Stimulated activated CD4-positive, alpha-beta T cell treated with anti-CD3 and anti-CD28 coated beads, Interleukin-15, amount 100 ng/mL, for 24 hours (primary cell): ENCODE measurements at places on chromosomes 16 and 17.

GRCh38 chr17:82222816-82223215, 6.0 kb upstream of the SLC16A3 start:
- no peak for DNase-seq

DNA sequence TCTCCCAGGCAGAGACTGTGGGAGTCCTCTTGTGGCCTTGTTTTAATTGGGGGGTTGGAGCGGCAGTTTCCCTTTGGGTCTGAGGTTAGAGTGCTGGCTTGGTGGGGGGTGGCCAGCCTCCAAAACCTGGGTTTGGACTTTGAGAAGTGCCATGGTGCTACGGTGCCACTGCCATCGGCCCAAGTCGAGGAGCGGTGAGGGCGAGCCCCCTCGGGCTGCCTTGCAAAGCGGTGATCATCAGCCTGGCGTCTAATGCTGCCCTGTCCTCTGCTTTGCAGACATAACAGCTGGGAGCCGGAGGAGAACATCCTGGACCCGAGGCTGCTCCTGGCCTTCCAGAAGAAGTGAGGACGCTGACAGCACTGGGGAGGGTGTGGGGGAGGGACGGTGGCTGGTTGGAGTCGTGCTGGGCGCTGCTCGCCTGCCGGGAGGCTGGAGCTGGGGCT, 1.2 kb downstream of the CBX2 start:
- DNase-seq, result no peak

GRCh38 chr17:78272914-78273258, 41.5 kb downstream of the TMEM235 start:
- DNase-seq, result no peak

DNA sequence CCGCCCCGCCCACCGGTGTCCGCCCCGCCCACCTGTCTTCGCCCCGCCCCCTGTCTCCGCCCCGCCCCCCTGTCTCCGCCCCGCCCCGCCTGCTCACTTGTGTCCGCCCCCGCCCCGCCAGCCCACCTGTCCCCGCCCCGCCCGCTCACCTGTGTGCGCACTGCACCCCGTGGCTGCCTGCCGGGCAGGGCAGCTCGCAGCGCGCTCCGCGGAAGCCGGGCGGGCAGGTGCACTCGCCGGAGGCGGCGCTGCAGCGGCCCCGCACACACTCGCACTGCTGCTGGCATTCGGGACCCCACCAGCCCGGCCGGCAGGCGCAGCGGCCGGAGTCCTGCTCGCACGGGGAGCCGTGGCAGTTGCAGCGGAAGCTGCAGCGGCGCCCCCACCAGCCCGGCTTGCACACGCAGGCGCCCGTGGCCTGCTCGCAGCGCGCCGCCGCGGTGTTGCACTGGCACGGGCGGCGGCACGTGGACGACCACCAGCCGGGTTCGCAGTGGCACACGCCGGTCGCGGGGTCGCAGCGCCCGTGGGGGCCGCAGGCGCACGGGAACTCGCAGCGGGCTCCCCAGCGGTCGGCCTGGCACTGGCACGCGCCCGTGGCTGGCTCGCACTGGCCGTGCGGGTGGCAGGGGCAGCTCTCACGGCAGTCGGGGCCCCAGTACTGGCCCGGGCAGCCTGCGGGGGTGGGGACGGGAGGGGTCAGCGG, 2.1 kb downstream of the SCARF1 start:
- peak; percentile 55 for DNase-seq

DNA sequence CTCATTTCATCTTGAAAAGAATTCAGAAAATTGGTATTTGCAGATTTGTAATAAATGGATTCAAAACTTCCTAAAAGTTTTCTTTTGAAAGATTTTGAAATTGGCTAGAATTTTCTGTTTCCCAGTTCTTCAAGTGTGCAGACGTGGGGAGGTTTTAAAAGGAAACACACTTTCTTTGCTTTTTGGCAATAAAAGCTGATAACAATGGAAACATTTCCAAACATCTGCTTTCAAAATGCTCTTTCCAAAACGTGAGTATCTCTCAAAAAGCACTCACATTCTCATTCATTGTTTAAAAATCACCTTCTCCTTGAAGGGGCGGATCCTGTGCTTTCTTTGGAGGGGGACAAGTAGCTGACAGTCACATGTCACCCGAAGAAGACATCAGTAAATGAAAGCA, 8.6 kb upstream of the GSG1L start:
- DNase-seq, result no peak

DNA sequence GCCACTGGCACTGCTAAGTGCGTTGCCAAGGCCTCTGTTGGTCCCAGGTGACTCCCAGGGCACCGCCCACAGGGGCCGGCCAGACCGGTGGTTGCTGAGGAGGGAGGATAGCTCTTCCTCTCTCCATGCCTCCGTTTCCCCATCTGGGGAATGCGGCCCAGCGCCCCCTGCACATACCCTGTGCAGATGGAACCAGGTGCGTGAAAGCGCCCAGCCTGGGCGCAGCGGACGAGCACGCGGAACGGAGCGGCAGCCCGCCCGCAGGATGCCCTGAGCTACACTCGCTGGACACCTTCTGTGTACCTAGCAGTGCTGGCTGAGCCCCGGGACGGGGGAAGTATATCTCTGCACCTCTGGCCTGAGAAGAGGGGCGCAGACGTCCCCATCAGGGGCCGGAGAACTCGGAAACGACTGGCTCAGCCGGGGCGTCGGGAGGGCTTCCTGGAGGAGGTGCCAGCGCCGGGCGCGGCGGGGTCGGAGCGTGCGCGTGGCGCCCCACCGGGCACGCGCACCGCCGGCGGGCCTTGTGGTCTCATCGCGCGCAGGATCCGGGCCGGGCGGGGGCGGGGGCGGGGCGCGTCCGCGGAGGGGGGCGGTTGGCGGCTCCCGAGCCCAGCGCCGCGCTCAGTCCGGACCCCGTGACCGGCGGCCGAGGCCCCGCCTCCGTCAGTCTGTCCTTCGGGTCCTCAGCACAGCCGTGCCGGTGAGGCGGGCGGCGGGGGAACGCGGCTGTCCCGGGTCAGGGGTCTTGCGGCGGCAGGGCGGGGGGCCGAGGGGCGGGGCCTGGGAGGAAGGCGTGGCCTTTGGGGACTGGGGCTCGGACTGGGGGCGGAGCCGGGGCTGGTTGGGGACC, at the start of the genes CCDC78 and HAGHL:
TSS of gene CCDC78 (minus strand) at position 6 of the 853 bp plus-strand sequence. CDS start 76 bp downstream, outside the sequence.
TSS of gene HAGHL (plus strand) at position 669 of the 853 bp plus-strand sequence. CDS start 404 bp downstream, outside the sequence.
- DNase-seq, result peak; percentile 79

DNA sequence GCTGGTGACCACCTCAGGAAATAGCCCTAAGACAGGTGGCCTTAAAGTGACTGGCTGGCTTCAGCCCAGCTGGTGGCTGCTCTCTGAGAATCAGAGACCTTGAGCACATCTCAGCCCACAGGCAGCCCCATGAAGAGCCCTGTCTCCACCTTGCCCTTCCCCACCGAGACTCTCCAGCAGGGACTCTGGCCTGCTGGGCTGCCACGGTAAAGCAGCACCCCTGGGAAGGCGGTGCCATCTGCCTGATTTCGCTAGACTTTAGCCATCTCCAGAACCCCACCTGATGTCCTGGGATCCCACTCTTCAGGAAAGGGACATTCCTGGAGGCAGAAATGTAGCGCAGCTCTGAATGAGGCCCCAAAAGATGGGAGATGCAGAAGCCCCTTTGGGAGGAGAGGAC, 45.2 kb upstream of the LGALS9 start:
- DNase-seq, result no peak

DNA sequence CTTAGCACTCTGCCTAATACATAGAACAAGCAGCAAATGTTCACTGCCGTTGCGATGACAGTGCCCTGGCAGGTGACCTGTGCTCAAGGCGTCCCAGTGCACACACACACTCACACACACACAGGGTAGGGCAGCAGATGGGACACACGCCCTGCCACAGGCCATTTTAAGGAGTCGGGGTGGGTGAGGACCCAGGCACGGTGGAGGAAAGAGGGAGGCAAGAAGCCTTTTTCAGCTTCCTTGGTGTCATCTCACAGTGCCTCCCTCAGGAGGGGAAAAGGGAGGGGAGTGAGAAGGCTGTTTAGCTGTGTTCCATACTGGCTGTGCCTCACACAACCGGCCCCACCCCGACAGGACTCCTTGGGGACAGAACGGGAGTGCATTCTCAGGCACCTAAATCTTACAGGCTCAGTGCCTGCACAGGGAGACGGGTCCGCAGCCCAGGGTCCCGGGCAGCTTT, 1.5 kb downstream of the PITPNM3 start:
- no peak for DNase-seq

- no peak for DNase-seq
Observed at GRCh38 chr17:28992185-28992584, 13.6 kb downstream of the SEZ6 start.

DNA sequence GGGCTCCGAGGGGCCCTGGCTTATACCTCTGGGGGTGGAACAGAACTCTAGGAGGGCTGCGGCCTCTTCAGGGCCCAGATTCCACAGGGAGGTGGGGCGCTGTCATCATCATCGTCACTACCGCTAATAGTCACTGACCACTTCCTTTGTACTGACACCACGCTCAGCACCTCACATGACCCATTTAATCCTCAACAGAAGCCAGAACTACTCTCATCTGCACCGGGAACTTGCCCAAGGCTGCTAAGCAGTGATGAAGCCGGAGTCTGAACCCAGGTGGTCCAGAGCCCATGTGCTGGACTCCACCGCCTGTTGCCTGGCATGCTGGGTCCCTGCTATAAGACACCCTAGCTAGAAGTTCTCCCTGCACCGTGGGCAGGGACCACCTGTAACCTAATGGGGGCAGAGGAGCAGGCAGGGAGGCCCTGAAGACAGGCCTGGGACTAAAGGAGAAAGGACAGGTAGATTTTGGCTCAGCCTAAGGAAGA, 12.0 kb downstream of the UNC13D start:
- peak; percentile 63 for DNase-seq

- DNase-seq, result peak; percentile 95
Observed at GRCh38 chr16:66977341-66978113, 10.9 kb upstream of the CES4A start.

DNA sequence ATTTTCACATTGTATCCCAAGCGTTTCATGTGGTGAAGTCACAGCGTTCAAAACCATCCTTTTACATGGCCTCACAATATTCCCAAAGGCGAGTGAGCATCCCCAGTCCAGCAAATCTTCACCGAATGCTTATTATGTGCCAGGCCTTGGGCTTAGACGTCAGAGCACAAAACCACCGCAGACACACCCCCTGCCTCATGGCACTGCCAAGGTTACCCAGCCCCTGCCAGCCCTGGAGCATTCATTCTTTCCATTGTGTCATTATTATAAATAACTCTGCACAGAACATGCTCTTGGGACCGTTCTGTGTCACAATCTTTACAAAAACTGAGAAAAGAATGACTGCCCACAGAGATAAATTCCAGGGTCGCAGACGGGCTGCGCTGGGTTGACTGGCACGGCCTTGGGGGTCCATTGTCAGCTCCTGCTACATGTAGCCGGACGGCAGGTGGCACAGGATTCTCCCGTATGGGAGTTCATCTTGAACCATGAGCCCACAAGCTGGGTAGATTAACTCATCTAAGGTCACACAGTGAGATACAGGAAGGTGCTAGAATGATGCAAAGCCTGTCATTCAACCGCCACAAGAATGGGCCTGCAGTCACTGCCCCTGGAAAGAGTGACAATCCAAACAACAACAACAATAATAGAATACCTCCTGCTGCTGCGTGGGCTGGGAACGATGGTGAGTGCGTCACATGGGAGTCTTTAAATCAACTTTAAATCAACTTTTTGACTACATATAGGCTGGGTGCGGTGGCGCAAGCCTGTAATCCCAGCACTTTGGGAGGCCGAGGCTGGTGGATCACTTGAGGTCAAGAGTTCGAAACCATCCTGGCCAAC, 4.5 kb upstream of the NECAB2 start:
- DNase-seq, result no peak

DNA sequence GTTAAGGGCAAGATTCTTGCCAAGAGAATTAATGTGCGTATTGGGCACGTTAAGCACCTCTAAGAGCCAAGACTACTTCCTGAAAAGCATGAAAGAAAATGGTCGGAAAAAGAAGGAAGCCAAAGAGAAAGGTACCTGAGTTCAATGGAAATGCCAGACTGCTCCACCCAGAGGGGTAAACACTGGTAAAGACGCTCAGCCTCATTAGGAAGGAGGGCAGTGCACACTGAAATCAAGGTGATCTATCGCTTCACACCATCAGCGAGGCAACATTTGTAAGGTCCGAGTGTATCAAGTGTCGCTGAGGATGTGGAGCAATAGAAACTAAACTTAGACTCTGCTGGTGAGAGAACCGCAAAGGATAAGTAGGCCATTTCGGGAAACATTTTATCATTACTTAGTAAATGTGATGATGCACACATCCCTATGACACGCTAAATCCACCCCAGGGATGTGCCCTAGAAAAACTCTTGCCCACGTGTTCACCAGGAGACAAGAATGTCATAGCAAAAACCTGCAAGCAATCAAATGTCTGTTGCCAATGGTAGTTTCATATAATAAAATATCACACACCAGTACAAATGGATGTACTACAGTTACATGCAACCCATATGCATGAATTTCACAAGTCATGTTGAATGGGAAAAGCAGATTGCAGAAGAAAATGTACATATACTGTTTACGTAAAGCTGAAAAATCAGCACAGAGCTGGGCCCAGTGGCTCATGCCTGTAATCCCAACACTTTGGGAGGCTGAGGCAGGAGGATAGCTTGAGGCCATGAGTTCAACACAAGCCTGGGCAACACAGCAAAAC, 23.6 kb downstream of the CNTROB start:
- no peak for DNase-seq

DNA sequence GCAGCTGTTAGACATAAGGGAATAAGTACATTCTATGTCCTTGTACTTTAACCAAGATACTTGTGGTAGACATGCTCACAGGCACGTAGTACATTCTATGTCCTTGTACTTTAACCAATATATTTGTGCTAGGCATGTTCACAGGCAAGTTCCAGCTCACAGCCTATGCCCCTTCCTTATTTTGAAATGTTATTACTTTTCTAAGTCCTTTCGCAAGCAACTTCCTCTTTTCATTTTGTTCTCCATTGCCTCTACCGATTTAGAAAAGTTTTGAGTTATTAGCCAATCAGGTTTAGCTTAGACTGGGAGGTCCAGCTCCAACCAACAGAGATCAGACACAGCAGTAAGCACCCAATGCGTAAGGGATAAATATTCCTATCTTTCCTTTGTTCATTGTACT, 60.1 kb upstream of the NUDT7 start:
- no peak for DNase-seq

DNA sequence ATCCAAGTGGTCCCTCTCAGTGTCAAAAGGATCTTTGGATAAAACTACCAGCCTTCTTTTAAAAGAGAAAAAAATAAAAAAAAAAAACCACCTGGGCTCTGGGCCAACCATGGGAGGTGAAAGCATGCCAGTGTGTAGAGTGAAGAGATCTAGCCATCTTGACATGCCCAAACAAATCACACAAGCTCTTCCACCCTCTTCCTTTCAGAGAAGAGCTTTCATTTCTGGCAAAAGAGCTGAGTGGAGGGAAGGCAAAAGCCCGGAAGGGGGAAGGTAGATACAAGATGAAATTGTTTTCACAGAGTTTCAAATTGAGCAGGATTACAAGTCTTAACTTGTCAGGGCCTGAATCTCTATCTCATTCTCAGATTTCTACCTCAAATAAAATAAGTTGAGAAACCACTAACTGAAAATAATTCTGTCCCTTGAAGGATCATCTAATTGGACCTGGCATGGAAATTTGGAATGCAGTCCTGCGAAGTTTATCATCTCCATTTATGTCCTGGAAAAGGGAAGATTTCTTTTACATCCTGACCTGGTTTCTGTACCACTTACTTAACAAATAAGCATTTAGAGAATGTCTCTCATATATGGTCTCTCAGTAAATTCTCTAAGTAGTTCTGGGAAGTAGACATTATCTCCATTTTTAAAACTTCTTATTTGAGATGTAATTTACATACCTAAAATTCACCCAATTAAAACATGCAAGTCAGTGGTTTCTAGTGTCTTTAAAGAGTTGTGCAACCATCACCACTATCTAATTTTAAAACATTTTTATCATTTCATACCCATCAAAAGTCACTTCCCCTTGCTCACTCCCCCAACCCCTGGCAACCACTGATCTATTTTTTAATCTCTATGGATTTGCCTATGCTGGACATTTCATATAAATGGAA, 93.7 kb downstream of the TANGO6 start:
- DNase-seq, result no peak

GRCh38 chr16:88685156-88686061, 898 bp downstream of the SNAI3 start:
- DNase-seq, result peak; percentile 79
